ENCODE measurements at places on chromosomes 3 and 15.

DNA sequence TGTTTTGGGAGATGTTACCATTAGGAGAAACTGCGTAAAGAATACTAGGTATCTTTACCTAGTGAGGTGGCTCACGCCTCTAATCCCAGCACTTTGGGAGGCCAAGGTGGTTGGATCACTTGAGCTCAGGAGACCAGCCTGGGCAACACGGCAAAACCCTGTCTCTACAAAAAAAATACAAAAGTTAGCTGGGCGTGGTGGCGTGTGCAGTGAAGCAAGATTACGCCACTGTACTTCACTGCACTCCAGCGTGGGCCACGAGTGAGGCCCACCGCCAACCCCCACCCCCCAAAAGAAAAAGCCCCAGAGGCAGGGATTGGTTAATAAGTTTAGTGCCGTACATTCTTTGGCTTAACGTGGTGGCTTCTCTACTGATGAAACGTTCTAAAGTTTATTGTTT is 23.5 kb downstream of the TRIM71 start:
- no peak for DNase-seq

GRCh38 chr15:75663931-75664421 is 16.3 kb downstream of the SNX33 start:
- DNase-seq: no peak

- no peak for DNase-seq
These were observed 381.3 kb downstream of the TIGIT start for GRCh38 chr3:114675104-114675503.

GRCh38 chr3:14676881-14677280 is 1.9 kb downstream of the C3orf20 start:
- DNase-seq: no peak

GRCh38 chr3:13110678-13111116 is 37.5 kb upstream of the IQSEC1 start:
- DNase-seq: no peak

DNA sequence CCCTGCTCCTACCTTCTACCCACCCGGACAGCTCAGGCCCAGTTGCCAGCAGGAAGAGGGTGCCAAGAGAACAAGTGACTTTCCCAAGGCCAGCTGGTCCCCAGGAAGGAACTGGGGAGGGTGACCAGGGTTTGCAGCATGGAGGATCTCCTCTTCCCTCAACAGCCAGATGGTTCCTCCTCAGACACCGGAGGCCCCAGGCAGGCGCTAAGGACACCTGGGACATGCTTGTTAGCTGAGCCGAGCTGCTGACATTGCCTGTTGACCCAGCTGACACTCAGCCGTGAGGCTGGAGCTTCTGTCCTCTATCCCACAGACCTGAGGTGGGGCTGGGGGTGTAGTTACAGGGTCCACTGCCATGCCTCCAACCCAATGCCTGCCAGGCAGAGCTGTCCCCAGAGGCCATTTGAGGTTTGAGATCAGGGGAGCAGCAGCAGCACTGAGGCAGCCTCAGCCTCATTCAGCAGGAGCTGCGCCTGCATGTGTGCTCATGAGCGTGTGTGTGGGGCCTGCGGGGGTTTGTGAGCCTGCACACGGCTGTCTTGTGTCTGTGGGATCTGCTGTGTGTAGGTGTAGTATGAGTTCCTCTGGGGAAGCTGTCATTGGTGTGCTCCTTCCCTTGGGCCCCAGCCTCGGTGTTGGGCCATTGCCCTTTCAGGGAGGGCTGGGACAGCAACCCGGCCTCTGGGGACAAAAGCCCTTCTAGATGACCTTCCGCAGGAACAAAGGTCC is 7.1 kb downstream of the CPLX3 start:
- no peak for DNase-seq

GRCh38 chr15:68163191-68163590 is 41.9 kb downstream of the CALML4 start:
- no peak for DNase-seq

DNA sequence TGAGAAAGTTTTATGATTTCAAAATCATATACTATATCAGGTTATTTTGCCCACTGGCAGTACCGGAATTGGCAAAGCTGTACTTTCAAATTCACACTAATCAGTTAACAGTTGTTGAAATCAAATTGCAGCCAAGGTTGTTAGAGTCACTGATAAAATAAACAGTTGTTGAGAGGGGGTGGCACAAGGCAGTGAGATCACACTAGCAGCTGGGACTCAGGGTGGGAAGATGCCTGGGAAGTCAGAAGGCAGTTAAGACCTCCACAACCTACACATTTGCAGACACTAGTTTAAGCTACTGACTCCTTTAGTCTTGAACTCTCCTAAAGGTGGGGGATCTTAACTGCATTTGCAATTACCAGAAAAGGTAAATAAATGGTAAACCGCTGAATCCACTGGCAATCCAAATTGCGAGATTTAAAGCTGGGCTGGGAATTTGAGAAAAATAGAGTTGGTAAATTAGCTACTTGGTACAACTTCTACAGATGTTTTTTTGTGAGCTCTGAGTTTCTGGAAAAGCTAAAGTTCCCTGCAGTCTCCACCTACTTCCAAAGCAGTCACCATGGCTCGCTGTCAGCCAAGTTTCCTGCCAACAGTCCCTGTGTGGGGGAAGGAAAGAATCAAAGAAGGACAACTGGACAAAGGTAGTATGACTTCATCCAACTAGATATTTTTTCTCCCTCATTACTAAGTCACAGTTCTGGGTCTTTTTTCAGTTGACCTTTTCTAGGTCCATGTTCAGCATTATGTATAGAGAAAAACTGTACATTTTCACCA is 105.7 kb downstream of the ZNF385D start:
- DNase-seq: no peak

GRCh38 chr3:121491683-121492320 is 54.0 kb downstream of the POLQ start:
- no peak for DNase-seq

- no peak for DNase-seq
These were observed 790.0 kb downstream of the FHIT start for GRCh38 chr3:60461267-60461666.

DNA sequence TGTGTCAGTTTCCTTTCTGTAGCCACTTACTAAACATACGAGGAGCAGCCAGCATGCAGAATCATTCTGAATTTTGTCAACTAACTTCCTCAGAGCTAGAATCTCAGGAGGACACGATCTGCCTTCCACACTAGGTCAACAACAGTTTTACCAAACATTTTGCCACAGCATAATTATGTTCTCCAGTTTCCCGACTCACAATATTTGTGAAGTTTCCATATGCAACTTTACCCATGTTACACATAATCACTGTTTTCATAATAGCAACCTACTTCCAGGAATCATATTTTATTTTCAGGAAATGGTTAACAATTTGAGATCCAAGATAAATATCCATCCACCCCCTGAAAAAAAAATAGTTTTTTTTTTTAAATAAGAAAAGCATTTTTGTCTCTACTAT is 595.0 kb downstream of the PYDC2 start:
- DNase-seq: no peak

DNA sequence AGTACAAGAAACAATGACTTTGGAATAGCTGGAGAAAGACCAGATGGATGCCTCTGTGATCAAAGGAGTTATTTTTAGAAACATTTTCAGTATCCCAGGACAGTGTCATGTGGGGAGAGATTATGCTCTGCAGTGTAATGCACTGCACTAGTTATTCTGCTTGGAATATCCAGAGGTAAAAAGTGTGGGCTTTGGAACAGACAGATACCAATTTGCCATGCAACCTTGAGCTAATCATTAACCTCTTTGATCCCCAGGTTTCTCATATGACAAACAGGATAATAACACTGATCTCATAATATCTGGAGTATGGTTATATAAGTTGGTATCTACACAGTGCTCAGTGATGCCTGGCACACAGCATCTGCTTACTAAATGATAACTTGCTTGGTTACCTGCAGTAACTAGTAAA is 12.2 kb upstream of the SLC7A14 start:
- no peak for DNase-seq

DNA sequence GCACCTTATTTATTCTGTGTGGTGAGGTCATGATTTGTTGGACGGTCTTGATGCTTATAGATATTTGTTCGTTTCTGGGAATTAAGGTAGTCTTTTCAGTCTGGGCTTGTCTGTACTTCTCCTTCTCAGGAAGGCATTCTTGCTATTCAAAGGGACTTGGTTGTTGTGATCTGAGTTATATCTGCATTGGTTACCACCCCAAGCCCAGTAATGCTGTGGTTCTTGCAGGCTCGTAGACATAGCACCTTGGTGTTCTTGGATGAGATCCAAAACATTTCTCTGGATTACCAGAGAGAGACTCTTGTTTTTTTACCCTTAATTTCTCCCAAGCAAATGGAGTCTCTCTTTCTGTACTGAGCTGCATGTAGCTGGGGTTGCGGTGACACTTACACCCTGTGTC is 128.0 kb upstream of the CBLB start:
- DNase-seq: no peak

DNA sequence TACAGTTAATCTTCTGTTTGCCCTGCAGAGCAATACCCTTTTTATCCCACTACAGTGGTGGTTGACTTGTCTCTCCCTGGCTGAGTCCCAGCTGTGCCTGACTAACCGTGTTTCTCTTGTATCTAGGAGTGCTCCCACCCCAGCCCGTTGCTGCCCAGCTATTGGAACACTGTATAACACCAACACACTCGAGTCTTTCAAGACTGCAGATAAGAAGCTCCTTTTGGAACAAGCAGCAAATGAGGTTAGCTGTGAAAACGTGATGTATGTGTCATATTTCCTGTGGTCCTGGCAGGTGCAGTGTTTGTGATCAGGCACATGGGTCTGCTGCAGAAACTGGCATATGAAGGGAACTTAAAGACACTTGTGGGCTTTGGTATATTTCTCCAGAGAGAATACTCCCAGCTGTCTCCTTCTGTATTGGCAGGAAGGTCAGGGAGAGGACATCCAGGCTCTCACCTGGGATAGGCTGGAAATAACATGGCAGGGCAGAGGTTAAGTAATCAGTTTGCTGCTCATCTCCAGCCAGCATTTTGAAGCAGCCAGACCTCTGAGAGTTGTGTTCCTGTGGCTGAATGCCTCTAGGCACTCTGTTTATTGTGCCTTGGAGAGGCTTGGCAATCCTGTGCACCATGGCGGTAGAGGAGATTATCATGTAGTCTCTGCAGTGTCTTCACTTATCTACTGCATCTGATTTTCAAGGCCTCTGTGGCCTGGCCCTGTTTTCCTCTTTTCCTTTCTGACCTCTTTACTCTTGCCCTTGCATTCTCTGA is 34.8 kb downstream of the ATG7 start:
- no peak for DNase-seq

GRCh38 chr3:167840247-167840646 is 104.7 kb downstream of the SERPINI1 start:
- no peak for DNase-seq

DNA sequence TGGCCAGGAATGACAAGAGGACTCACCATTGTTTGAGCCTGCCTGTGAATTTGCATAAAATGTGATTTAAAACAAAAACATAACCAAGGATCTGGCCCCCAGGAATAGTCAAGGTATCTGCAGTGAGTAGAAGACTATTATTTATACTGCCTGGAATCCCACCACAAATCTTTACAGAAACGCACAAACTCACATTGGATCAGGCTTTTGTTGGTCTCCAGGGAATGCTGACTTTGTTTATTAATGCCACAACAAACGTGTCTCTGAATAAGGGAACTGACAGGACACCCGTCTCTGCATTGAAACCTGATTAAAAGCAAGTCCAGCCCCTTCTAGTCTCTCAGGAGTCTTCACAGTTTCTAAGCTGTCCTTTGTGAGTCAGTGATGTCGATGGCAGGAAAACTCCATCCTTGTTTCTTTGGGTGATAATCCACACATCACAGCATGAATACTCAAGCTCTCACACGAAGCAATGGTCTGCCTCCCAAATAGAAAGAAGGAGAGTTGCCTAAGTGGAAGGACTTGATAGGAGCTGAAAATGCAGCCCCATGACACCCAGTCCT is 37.7 kb downstream of the CLDN18 start:
- DNase-seq: no peak

DNA sequence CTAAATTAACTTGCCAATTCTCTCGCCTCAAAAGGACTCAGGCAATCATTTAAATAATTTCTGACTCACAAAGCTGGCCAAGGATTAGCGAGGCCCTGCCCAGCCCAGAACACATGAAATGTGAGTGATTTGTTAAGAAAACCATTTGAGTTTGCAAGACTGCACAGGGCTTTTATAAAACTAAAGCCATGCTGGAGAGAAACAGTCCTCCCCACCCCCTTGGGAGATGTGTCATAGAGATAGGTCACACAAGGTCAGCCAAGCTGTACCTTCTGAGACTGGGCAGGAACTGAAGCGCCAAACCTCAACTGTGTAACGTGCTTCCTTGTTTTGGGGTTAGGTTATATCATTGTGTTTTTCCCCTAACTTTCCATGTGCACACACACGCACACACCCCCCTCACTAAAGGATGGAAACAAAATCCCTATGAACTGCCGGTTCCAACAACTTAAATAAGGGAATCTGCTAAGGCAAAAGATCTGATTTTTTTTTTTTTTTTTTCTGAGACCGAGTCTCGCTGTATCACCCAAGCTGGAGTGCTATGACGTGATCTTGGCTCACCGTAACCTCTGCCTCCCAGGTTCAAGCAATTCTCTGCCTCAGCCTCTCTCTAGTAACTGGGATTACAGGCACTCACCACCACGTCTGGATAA is 8.1 kb downstream of the SPATA12 start:
- peak; percentile 49 for DNase-seq

DNA sequence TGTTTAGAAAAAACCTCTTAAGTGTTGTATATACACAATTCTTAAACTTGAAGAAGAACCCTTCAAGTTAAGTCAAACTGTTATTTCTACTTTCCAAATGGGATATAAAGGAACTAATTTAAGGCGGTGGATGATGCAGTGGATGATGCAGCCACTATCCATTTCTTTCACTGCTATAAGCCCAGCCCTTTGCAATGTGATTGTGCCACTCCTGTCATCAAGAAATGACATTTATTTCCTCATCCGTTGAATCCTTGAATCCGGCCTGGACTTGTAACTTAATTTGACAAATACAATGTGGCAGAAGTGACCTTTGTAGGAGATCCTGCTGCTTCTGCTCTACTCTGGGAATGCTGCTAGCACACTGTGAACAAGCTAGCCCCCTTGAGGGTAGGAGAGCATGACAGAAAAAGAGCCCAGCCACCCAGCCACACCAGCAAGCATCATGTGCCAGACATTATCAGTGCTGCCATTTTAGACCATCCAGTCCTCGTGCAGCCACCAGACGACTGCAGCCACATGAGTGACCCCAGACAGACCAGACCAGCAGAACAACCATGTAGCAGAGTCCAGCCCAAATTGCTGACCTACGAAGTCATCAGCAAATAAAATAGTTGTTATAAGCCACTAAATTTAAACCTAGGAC is 47.4 kb downstream of the UACA start:
- no peak for DNase-seq

DNA sequence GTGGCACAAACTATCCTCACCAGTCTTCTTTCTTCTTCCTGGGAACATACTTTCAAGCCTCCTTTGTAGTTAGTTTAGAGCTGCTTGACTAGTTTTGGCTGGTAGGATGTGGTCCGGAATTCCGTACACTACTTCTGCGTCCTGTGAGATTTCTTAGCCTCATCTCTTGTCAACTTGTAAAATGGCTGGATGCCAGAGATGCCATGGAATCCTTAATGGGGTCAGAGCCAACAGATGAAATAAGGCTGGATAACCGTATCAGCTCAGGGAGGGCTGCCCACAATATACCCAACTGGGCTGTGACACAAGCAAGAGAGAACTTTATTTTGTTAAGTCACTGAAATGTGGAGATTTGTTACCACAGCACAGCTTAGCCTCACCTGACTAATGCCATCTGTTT is 466.9 kb upstream of the MDFIC2 start:
- DNase-seq: no peak

GRCh38 chr15:29656636-29657475 is 165.4 kb downstream of the TJP1 start:
- no peak for DNase-seq

- no peak for DNase-seq
These were observed 101.4 kb upstream of the TRPM1 start for GRCh38 chr15:31202953-31203352.

Measured in HL-60 (cell line).